KBM-7 (cell line): ENCODE measurements at places on chromosomes 5 and 9.

- DNase-seq: no peak
Measured at GRCh38 chr5:123429993-123430392, 6.8 kb upstream of the CEP120 start.

DNA sequence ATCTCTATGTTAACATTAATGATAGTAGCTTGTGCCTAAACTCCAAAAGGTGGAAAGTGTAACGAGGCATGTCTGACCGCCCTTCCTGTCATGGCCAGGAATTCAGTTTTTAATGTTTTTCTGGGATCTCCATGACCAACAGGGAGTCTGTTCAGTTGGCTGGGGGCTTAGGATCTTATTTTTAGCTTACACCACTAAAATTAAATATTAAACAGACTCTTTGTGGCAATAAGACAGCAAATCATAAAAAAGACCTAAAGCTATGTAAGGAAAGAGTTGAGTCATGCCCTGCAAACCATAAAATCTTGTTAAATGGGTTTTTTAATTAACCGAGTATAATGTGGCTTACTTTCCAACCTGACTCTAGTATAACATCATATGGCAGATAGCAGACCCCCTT is 247.8 kb downstream of the DIRAS2 start:
- DNase-seq: no peak

- DNase-seq: no peak
Measured at GRCh38 chr5:97624886-97625285, 441.8 kb upstream of the RIOK2 start.

DNA sequence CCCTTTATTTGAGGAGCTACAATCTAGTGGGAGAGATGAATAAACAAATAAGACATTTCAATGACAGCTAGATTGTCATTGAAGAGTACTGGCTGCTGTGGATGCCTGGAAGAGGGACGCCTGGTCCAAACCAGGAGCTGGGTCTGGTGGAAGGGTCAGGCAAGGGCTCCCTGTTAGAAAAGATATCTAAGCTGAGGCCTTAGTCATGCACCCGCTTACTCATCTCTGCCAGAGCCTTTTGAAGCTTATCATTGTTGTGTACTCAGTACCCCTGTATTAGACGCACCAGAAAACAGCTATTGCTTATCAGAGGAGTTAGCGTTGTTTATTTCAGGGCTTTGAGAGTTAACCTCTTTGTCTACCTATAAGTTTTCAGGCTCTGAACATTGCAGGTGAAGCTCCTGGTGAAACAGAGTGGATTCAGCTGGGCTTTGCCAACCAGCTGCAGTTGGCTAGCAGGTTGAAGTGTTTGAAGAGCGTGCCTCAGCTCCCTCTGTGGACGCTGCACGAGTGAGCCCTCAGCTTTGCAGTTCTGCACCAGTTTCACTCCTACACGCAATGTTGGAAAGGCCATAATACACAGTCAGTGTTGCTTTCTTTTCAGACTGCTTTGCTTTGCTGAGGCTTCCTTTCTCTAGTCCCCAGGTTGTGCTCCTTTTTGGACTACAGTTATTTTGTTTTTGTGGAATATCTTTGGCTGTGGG is 5.6 kb upstream of the GPR151 start:
- DNase-seq: no peak

GRCh38 chr9:9352877-9353481 is 1259.8 kb downstream of the PTPRD start:
- peak; percentile 3 for DNase-seq

GRCh38 chr5:173923218-173924095 is 35.3 kb downstream of the CPEB4 start:
- no peak for DNase-seq

GRCh38 chr9:129446828-129447550 is 173.9 kb downstream of the C9orf50 start:
- DNase-seq: peak; percentile 60

- no peak for DNase-seq
Measured at GRCh38 chr5:106127341-106127781, 1543.4 kb downstream of the EFNA5 start.

DNA sequence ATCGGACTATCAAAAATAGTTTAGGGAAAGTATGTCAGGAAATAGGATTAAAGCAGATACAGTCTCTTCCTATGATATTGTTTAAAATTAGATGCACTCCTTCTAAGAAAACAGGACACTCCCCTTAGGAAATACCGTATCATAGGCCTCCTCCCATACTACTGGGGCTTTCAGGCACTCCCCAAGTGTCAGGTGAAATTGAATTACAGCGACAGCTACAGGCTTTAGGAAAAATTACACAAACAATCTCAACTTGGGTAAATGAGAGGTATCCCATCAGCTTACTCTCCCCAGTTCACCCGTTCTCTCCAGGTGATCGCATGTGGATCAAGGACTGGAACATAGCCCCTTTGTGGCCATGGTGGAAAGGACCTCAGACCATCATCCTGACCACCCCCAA is 110.4 kb upstream of the EPB41L4A start:
- DNase-seq: no peak

DNA sequence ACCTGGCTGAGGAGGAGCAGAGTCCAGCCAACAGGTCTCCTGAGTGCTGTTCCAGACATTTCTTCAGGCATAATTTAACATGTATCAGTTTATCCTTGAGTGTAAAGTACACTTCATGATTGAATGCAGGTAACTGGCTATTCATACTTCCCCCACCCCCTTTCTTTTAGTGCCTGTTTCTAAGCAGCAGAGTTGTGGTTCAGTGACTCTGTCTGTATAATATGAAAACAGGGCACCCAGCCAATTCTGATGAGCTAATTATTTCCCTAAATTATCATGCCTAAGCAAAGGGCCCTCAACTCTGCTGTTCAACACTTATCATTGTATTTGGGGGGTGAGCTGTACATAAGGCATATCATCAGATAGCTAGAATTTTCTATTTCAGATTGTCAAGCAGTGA is 51.9 kb upstream of the ZSWIM6 start:
- peak; percentile 75 for DNase-seq

- peak; percentile 85 for DNase-seq
Measured at GRCh38 chr9:21030389-21031035, 928 bp downstream of the HACD4 start.

DNA sequence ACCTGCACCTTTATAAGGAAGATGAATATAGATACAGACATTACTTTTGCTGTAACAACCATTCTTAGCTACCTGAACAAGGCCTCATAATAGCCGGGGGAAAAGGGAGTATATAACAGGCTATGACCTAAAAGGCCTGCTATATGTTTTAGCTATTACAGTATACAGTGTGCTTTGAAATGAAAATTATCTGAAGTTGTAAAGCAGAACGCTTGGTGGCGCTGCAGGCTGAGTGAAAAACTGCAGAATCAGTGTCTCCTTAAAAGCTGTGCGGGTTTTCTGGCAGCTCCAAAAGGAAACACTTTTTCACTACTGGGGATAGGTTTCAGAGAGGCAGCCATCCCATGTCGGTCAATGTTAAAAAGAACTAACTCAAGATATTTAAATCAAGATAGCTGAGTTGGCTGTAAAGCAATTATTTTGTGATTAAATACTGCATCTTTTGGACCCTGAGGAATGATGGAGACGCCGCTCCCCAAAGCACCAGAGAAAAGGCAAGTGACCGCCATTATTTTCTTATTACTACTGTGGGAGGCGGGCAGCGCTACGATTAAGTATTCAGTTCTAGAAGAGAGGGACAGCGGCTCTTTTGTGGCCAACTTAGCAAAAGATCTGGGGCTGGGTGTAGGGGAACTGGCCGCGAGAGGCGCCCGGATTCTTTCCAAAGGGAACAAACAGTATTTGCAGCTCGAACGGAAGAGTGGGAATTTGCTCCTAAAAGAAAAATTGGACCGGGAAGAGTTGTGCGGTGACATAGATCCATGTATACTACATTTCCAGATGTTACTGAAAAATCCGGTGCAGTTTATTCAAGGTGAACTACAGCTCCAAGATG is 5.9 kb downstream of the PCDHB6 start:
- DNase-seq: no peak

- no peak for DNase-seq
Measured at GRCh38 chr5:161095953-161096352, 243.9 kb upstream of the ATP10B start.

DNA sequence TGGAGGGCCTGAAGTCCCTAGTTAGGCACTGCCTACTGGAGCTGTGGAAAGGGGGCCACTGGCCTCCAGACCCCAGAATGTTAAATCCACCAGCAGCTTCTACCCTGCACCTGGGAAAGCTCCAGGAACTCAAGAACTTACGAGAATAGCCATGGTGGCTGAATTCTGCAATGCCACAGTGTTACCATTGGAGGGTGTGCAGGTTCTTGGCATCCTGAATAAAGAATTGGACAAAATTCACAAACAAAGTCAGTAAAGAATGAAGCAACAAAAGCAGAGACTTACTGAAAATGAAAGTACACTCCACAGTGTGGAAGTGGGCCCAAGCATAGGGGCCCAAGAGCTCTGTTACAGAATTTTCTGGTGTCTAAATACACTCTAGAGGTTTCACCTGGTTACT is 107.0 kb downstream of the PRDM9 start:
- DNase-seq: no peak

- no peak for DNase-seq
Measured at GRCh38 chr5:73722231-73722630, 96.2 kb downstream of the ARHGEF28 start.

GRCh38 chr9:134125413-134126095 is 10.3 kb upstream of the WDR5 start:
- no peak for DNase-seq

GRCh38 chr9:98533132-98533531 is 175.6 kb downstream of the GABBR2 start:
- DNase-seq: no peak

DNA sequence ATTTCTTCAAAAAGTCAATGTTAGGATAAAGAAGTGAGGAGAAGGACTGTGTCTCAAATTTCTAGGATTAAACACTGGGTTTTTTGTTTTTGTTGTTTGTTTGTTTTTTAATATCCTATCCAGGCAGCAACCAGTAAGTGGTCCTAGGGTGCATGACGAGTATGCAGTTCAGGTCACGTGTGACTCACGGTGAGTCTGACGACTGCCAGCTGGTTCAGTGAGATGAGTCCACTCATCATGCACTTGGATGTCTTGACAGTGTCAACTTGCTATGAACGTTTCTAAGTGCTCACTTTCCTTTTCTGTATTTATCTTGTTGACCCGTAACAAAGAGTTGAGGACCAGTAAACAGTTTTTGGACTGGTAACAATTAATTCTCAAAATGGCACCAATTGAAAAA is 32.7 kb downstream of the ATG10 start:
- no peak for DNase-seq

- no peak for DNase-seq
Measured at GRCh38 chr9:90455316-90455715, 187.3 kb downstream of the DIRAS2 start.

DNA sequence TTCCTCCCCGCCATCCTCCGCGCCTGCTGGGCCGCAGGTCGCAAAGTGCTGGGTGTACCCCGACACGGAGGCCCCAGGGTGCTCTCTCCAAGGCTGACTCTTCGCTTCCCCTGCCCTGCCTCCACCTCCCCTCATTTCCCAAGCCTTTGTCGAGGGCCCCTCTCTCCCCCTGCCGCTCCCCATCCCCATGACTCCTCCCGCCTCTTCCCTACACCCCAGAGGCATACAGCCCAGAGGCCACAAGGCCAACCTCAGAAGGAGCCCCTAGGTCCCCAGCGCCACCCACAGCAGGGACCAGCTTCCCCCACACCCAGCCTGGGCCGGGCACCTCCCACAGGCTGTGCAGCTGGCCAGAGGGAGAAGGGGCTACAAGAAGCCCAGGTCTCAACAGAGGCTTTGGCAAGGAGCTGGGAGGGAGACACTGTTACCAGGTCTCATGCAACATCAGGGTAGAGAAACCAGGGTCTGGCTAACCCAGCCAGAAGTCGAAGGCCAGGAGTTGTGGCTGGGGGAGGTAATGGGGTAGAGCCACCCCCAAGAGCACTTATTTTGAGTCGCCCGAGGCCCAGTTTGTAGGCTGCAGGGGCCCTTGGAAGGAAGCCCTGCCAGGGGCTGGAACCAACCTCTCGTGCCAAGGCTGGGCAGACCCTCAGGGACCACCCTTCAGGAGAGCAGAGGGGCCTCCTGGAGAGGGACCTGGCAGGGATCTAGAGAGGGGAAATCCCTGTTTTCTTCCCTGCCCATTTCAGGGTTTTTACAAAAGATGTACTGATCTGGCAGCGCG is 24.5 kb upstream of the SARDH start:
- DNase-seq: no peak

DNA sequence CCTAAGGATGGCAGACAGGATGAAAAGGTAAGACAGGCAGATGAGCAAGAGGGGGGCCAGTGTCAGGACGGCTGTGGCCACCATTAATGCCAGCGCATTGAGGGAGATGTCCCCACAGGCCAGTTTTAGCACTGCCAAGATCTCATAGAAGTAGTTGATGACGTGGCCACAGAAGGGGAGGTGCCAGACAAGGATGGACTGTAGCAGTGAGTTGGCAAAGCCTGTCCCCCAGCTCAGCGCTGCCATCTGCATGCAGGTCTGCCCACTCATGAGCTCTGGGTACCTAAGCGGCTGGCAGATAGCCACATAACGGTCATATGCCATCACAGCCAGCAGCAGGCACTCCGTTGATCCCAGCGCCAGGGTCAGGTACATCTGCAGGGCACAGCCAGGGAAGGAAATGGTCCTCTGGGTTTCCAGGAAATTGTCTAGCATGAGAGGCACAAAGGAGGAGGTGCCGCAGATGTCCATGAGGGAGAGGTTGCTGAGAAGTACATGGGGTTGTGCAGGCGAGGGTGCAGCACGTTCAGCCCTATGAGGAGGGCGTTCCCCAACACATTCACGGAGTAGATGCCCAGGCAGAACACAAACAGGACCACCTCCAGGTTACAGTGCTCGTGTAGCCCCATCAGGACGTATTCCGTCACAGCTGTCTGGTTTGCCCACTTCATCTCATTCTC is 10.8 kb downstream of the OR13J1 start:
- no peak for DNase-seq

DNA sequence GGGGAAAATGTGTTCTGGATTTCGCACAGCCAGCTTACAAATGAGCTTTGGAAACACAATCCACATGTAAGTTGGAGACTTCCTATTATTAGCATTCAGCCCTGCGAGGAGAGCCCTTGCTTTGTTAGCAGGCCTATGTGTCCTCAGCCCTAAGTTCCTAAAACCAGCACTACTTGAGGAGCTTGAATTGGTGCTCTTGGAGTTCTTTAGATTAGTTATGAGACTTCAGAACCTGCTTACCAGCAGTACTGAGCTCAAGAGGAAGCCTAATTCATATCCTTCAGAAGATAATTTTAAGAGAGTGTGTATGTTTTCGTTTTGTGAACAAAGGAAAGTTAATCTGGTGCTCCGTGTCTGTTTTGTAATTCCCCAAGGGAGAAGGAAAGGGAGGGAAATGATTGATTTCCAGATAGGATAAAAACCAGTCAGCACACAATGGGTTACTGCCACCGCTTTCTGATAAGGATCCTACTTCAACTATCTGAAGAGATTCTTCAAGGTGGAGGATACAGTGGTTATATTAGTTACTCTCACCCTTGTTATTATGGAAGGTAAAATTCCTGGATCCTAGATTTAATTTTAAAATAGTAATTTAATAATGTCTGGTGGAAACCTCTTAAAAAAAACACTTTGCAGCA is 35.2 kb downstream of the PIK3R1 start:
- DNase-seq: no peak

GRCh38 chr9:1619915-1620710 is 395.0 kb upstream of the SMARCA2 start:
- DNase-seq: no peak

GRCh38 chr5:80208381-80208780 is 47.5 kb downstream of the SERINC5 start:
- DNase-seq: no peak
